Cortex of kidney (tissue), 1 donor: ENCODE measurements at places on chromosomes 3 and 15.

- no peak for DNase-seq
These were observed 16.2 kb downstream of the CPA3 start for GRCh38 chr3:148881286-148881685.

DNA sequence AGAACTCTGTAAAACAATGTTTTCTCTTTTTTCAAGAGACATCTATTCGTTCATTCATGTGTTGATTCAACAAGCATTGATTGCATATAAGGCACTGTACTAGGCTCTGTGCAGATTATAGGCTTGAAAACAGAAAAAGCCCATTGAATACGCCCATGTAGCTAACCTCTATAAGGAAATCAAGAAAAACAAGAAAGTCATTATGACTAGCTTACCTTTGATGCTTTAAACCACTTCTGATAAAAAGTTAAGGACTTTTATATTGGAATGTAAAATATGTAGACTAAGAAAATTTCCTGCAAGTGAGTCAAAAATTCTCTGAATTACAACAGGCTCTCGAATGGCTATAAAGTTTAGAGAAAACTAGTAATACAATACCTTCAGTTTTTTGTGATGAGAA lies 92.5 kb downstream of the BDH1 start:
- no peak for DNase-seq

- no peak for DNase-seq
These were observed 41.5 kb downstream of the TBC1D2B start for GRCh38 chr15:78035861-78036476.

- no peak for DNase-seq
These were observed 31.7 kb downstream of the POC1A start for GRCh38 chr3:52122491-52122890.

DNA sequence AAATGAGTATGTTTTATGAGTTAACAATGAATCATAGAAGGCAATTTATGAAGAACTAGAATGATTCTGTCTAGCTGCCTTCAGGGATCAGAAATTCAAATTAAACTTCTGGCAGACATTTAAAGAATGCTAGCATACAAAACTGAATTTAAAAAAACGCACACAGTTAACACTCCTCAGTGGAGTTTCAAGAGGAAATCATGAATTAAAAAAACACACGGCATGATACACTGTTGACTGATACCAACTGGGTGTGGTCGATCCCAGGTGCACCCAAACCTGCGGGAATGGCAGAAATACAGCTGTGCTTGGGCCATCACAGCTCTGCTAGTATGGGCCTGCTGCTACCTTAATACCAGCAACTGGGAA lies 526.0 kb downstream of the FOXP1 start:
- DNase-seq = no peak
